ENCODE measurements at places on chromosomes 3 and 15.

GRCh38 chr3:43885908-43886618 lies 195.3 kb downstream of the ABHD5 start:
- DNase-seq = no peak

GRCh38 chr3:29285471-29286071 lies 4.7 kb downstream of the RBMS3 start:
- no peak for DNase-seq

DNA sequence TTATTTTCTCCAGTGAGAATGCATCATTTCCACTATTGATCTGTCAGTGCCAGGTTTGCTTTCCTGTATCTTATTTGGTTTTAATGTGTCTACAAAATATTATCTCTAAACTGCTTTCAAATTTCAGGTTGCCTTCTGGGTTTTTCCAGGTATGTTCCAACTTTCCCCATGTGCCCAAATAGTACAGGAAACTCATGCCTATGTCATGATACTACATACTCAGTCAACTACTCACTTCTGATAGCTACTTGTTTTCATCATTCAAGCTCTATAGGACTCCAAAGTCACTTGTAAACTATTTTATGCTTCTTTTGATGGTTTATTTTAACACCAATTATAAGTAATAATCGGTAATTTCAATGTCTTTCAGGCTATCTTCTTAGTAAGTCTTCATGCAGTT lies 134.8 kb upstream of the TTC14 start:
- DNase-seq = no peak

GRCh38 chr3:18559331-18559842 lies 134.2 kb upstream of the SATB1 start:
- DNase-seq = no peak

DNA sequence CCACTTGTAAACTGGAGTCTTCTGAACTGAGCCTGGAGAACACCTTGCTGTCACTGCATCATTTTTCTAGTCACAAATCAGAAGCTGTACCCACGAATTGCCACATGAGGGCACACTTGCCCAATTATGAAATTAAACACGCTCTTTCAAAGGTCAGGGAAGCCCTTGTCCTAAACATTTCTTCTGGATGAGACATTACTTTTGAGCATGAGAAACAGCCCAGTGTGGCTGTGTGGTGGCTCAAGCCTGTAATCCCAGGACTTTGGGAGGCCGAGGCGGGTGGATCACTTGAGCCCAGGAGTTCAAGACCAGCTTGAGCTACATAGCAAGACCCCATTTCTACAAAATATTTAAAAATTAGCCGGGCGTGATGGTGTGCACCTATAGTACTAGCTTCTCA lies 27.5 kb upstream of the CFAP161 start:
- no peak for DNase-seq

GRCh38 chr15:82804575-82804949 lies 1.3 kb downstream of the FSD2 start:
- no peak for DNase-seq

DNA sequence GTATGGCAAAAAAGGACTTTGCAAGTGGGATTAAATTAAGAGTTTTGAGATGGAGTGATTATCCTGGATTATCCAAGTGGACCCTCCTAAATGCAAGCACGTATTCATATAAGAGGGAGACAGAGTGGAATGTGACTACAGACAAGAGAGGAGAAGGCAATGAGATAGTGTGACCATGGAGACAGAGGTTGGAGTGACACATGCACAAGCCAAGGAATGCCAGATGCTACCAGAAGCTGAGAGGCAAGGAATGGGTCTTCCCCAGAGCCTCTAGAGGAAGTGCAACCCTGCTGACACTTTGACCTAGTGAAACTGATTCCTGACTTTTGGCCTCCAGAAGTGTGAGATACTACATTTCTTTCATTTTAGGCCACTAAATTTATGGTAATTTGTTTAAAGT lies 117.2 kb downstream of the UACA start:
- no peak for DNase-seq

DNA sequence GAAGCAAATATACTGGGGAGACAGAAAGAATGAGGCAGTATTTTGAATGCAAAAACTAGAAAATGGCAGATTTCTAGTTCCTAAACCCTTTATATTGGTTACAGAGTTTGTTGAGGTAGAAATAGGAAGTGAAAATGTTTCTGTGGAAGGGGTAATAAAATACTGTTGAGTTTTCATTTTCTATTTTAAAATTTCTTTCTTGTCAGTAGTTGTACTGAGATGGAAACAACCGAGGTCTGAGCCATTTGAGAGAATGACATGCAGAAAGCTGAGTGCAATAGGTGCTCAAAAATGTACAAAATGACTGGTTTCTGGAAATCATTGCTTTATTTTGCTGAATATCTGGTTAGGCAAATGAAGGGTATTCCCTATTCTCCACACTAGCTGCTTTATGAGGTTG lies 361.4 kb downstream of the CHL1 start:
- no peak for DNase-seq

GRCh38 chr15:100723315-100723801 lies 121.0 kb downstream of the ASB7 start:
- no peak for DNase-seq

- DNase-seq = no peak
Measured at GRCh38 chr15:101372960-101373525, 78.0 kb upstream of the SNRPA1 start.

GRCh38 chr3:110868106-110868505 lies 203.5 kb upstream of the NECTIN3 start:
- DNase-seq = no peak

DNA sequence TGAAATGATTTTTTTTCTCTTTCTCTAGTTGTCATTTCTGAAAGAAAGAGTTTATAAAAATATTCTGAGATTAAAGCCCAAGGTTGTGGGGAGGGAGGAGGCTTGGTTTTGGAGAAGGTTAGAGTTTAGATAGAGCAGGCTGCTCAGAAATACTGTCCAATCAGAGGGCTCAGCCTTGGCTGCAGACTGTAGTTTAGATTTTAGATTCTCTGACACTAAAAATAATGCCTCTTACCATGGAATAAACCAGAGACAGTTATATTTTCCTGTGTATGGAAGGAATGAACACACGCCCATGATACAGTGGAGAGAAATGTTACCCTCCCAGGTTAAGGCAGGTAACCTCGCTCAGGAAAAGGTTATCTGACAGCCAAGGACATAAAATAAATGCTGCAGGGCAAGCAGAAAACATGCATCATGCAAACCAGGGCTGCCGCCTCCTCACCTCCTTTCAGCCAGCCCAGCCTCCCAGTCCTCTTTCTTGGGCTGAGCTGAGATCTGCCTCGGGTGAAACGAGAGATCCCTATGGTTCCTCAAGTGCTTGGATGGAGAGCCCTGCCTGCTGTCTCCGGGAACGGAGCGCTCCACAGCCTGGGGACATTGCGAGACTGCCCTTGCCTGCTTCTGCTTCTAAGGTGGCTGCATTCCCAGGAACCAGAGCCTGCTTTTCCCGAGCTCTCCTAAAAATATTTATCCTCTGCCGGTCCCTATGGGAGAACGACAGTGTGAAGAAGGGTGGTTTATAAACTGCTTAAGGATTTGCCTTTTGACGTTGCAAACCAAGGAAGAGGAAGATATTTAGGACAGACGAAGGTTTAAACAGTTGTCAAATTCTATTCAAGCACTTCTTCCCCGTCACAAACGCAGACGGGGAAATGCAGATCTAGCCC lies 848 bp downstream of the NCEH1 start:
- no peak for DNase-seq

- no peak for DNase-seq
Measured at GRCh38 chr3:110243081-110243480, 828.5 kb upstream of the NECTIN3 start.

- no peak for DNase-seq
Measured at GRCh38 chr3:66075281-66075680, 36.6 kb upstream of the MAGI1 start.

GRCh38 chr3:126026277-126026751 lies 57.3 kb downstream of the ROPN1B start:
- no peak for DNase-seq

- no peak for DNase-seq
Measured at GRCh38 chr15:25481208-25481859, 42.5 kb upstream of the UBE3A start.

DNA sequence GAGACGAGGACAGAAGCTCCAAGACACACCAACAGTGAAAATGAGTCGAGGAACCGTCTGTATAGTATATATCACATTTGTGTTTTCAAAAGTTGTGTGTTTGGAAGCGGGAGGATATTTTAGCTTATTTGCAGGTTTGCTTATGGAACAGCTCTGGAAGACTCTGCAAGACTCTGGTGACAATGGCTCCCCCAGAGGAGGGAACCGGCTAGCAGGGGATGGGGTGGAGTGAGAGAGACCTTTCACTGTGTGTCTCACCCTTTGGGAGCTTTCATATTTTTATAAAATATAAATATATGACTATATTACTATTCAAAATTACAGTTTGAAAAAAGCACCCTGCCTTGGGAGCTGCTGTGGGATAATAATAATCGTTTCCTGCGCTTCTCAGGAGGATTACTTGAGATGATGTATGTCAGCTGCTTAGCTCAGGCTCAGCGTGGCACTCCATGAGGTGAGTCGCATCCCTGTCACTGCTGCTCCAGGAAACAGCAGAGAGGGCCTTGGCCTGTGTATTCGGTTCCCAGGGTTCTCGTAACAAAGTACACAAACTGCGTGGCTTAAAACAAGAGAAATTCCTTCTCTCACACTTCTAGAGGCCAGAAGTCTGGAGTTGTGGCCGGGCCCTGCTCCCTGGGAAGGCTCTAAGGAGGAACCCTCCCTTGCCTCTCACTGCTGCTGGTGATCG lies 183.9 kb downstream of the FAM43A start:
- DNase-seq = no peak

DNA sequence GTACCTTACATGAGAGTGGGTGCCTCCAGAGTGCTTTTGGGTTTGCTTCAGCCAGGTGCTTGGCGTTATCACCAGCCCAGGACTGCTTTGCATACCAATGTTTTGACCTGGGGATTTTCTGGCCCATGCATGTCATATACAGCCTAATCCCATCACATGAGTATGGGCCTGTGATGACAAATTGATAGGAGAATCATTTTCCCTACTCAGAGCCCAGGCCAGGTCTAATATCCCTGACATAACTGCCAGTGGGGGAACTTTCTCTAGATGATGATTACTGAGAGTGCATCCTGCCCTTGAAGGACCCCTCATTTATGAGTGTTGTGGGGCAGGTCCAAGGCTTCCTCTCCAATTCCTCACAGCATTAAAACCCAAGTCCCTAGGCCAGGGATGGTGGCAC lies 197.5 kb upstream of the LYSMD4 start:
- DNase-seq = no peak

DNA sequence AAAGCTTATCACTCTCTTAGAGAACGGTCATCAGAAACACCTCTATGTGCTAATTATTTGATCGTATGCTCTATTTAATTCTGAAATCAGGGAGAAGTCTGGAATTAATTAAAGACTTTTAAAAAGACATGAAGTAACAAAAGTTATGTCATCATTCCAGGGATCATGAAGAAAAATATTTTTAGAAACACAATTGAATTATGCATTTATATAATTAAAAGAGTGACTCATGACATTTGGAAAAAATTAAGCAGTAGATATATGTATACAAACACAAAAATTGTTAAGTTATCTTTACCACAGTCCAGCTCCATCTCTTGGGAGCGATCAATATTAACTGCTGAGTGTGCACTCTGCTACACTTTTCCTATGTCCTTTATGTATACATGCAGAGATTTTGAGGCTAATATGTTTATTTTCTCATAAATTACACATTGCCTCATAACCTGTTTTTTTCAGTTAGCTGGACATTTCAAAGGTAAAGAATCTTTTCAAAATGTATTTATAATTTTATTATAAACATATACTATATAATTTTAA lies 717.7 kb downstream of the GBE1 start:
- DNase-seq = no peak

DNA sequence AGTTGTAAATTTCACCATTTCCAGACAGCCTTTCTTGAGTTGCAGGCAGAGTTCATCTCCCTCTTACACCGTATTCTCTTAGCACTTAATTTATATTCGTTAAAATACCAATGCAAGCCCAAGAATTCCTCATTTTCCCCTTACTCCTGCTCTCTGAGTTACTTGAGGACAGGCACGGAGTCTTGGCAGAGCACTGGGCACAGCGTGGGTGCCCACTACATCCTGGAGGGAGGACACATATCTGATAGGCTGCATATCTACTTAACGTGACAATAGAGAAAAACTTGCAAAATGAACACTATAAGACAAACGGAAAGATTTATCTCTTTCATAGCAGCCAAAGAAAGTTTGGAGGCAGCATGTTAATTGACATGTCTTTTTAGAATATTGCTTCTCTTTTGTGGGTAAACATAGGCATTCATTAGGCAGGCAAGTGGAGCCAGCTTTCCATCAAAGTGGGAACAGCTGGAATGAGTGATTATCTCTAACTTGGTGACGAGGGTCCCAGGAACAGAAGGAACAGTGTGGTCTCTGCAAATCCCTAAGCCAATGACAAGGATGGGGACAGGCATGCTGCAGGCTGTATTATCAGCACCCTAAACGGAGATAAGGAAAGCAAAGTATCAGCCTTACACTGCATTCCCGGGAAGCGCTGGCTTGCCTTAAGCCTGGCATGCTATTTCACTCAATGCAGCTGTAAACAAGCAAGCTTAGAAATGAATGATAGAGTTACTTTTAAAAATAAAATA lies 116.5 kb downstream of the RTP4 start:
- no peak for DNase-seq

DNA sequence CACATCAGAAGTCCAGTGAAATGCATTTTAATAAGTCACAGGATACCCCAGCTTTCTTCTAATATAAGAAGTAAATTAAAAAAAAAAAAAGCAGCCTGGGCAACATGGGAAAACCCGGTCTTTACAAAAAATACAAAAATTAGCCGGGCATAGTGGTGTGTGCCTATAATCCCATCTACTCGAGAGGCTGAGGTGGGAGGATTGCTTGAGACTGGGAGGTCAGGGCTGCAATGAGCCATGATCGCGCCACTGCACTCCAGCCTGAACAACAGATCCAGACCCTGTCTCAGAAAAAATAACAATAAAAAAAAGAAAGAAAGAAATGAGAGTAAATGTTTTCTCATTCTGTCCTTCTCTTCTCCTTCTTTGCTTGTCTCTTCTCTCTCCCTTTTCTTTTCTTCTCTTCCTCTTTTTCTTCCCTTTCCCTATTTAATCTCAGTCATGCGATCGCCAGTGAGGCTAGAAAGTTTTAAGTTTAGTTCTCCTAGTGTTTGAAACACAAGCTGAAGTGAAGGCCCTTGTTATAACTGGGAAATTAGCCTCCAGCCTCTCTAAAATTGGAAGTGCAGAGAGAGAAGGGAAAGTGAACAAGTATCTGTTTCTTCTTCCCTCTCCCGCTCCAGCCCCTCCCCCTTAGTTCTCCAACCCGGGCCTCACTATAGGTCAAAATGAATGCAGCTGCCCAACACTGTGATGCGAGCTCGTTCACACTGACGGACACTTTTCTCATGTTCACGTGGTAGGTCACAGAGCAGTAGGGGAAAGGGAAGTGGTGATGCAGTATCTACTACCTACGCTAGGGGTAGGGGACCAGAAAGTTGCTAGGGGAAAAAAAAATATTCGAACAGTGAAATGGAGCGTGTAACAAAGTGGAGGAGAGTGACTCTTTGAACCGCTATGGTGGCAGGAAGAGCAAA lies 23.5 kb upstream of the TSC22D2 start:
- DNase-seq = no peak

- DNase-seq = no peak
Measured at GRCh38 chr3:72451841-72452240, 396.4 kb downstream of the SHQ1 start.

GRCh38 chr3:193586526-193586925 lies 6.5 kb upstream of the OPA1 start:
- no peak for DNase-seq
